Stimulated activated CD8-positive, alpha-beta memory T cell treated with anti-CD3 and anti-CD28 coated beads, Interleukin-4, amount 100 ng/mL, for 1 hour (primary cell): ENCODE measurements at places on chromosomes 16 and 17.

GRCh38 chr17:50549256-50549941, 2.4 kb downstream of the SPATA20 start:
- no peak for DNase-seq

DNA sequence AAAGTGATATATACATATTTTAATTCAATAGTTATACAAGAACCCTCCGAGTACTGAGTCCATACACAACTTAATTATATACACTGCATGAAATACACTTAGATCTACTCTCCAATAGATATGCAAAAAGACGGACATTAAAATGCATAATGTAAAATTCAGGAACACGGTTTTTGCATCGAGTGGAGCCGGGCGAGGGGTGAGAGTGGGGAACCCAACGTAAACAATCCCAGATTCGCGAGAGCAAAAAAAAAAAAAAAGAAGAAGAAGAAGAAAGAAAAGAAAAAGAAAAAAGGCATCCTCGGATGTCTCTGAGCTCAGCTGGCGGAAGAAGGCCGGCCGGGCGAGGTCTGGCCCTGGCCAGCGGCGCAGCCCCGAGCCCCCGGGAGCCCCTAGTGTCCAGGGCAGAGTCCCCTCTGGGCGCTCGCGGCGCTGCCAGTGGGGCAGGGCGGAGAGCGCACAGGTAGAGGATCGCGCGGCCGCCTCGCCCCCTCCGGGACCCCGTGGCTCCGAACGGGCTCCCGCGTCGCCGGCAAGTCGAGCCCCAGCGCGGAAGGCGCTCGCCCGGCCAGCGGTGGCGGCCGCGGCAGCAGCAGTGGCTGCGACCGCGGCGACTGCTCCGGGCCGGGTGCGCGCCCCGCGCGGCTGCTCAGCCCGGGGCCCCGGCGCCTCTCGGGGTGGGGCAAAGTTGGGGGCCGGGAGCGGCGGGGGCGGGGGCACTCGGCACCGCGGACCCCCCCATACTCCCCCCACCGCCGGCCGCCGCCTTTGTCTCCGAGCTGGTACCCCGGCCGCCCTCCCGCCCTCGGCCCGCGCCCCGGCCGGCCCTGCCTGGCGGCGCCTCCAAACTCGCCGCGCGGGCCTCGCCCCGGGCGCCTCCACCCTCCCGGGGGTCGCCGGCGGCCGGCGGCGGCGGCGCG, 9.6 kb upstream of the ZFHX3 start:
- DNase-seq: no peak

DNA sequence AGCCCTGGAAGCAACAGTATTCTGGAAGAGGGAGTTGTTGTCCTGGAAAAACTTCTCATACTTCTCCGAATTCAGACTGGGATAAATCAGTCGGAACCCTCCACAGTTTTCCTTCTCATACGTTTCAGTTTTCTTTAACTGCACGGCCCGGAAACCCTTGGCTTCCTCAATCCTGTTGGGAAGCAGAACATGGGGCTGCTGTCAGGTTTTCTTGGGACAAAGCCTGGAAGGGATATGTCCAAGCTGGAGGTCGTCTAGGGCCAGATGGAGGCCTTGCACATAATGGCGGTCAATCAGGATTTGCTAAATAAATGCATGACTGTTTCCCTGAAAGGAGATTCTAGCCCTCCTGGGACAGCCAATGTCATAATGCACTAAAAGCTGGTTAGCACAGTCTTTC, 29.2 kb downstream of the TTLL6 start:
- no peak for DNase-seq

GRCh38 chr17:44598932-44599297, 41.6 kb downstream of the FZD2 start:
- no peak for DNase-seq

DNA sequence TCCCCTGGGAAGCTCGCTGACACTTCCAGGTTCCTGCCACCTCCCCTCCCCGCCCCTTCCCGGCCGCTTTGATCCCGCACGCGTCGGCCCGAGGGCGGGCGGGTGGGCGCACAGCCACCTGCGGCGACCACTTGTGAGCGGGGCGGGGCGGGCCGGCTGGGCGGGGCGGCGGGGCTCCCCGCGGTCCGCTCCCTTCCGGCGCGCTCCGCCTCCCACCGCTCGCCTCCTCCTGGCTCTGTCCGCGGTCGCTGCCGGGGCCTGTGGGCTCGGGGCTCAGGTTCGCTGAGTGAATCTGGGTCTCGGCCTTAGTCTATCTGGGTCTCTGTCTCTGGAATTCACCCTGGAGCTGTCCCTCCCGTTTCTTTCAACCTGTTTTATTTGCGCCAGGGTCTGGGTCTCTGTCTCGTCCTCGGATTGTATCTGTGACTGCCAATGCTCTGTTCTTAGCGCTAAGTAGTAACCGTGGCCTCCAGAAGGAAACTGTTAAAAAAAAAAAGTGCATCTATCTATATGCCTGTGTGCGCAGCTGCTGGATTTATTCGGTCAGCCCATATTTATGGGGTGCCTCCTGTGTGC, 2.7 kb upstream of the HES7 start:
- no peak for DNase-seq

- no peak for DNase-seq
These were observed 656.5 kb upstream of the SALL1 start for GRCh38 chr16:51807551-51807950.

GRCh38 chr17:69462882-69463281, 48.4 kb downstream of the MAP2K6 start:
- no peak for DNase-seq

- no peak for DNase-seq
These were observed 174.4 kb downstream of the CPPED1 start for GRCh38 chr16:12629271-12629670.

- DNase-seq: no peak
These were observed 14.6 kb upstream of the MED9 start for GRCh38 chr17:17462048-17462824.

DNA sequence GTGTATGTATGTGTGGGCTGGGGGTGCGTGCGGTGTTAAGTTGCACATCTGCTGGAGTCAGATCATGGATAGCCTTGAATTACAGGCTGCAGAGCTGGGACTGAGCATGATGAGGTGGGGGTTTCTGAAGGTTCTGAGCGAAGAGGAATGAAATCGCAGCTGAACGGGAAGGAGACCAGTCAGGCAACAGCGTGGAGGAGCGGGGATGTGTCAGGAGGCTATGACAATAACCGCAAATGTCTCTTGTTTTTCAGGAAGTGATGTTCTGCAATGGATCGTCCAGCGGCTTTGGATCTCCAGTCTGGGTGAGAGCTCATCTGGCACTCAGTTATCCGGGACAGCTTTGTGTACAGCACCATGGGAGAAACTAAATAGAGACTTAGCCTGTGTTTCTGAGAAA, 20.9 kb downstream of the RGS9 start:
- no peak for DNase-seq
